ENCODE measurements at places on chromosomes 7 and 10.

GRCh38 chr7:6648066-6648814 is 11.1 kb downstream of the ZNF316 start:
- peak; percentile 37 for DNase-seq

DNA sequence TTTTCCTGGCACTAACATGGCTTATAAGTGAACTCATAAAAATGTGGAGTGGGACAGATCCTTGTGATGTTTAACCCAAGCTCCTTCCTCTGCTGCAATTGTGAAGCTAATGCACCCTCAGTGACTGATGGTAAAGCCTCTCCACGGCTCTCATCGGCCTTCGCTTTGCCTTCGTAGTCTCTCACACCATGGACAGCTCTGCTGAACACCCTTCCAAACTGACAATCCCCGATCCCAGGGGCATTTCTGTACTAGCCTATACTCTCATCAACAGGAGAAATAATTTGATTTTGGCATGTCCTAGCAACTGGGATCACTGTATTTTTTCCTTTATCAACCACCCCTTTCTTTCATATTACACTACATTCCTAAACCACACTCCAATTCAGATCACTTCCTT is 6.1 kb downstream of the ZNF777 start:
- DNase-seq: no peak

DNA sequence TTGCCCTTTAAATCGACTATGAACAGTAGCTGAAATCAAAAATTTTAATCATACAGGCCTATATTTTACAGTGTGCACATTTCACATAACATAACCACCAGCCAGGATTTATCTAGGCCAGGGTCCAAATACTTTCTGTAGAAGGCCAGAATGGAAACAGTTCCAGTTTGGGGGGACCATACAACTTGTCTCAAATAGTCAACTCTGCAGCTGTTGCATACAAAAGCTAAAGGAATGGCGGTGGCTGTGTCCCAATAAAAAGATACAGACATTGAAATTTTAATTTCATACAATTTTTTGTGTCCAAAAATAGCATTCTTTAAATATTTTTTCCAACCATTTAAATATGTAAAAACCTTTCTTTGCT is 742 bp upstream of the TYSND1 start:
- no peak for DNase-seq

- DNase-seq: no peak
These were observed 156.5 kb upstream of the PPP2R2D start for GRCh38 chr10:131744346-131744745.

DNA sequence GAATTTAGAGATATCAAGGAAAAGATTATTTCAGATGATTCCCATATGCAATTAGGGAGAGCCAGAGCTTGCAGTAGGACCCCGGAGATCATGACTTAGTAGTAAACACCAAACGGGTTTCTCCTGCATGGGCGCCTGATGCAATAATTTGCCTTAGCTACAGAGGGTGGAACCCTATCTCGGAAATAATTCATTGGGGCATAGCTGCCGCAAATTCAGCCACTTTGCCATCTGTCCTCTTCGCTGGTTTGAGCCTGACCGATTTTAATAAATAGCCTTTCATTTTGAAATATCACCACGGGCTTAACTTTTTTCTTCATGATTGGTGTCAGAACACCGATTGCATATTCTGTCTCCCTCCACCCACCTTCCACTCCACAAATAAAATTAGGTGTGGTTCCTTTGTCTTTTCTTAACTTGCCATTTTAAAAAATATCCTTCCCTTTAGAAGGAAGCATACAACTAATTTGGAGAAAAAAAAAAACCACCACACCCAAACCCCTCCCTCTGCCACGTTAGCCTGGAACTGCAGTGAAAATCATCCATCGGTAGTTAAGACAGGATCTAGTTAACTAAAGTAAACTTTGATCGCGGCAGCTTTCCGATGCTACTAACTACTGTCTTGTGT is 1.4 kb downstream of the GARS1 start:
- DNase-seq: peak; percentile 31

GRCh38 chr7:15418264-15418663 is 143.6 kb downstream of the AGMO start:
- no peak for DNase-seq

GRCh38 chr7:33837356-33837851 is 67.9 kb upstream of the BMPER start:
- no peak for DNase-seq

DNA sequence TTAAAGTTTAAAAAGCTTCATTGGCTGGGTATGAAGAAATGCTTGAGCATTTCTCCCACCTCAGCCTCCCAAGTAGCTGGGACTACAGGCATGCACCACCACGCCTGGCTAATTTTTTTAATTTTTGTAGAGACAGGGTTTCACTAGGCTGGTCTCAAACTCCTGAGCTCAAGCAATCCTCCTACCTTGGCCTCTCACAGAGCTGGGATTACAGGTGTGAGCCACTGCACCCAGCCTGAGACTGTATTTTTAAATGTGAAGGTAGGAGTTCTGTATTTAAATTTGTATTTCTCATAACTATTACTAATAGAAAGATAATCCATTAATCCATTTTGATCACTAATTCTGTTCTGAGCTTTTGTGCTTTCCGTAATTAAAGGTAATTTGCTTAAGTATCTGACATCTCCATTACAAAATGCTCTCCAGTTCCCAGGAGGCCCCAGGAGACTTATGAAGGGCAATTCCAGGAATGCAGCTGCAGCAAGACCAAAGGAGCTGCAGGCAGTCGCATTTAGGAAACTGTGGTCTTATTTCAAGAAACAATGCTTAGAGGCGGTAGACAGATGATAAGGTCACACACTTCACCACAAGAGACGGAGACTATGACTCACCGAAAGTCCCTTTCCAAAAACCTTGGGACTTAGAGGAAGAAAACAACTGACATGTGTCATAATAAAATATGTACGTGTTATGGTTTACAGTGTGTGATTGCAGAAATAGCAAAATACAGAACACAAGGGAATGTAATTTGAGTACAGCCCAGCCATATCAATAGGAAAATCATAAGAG is 23.3 kb downstream of the YAE1 start:
- DNase-seq: peak; percentile 47

- DNase-seq: peak; percentile 54
These were observed 247.3 kb downstream of the SEMA3A start for GRCh38 chr7:83947260-83947659.

- DNase-seq: no peak
These were observed 215.8 kb downstream of the FOXP2 start for GRCh38 chr7:114630201-114630990.

- DNase-seq: peak; percentile 35
These were observed 32.8 kb downstream of the CPVL start for GRCh38 chr7:29113384-29114102.

- no peak for DNase-seq
These were observed 39.9 kb downstream of the CAMK1D start for GRCh38 chr10:12389154-12389734.

GRCh38 chr7:143900230-143900766 is 1.7 kb downstream of the TCAF1 start:
- DNase-seq: no peak

GRCh38 chr7:155917836-155918430 is 105.7 kb upstream of the SHH start:
- no peak for DNase-seq

DNA sequence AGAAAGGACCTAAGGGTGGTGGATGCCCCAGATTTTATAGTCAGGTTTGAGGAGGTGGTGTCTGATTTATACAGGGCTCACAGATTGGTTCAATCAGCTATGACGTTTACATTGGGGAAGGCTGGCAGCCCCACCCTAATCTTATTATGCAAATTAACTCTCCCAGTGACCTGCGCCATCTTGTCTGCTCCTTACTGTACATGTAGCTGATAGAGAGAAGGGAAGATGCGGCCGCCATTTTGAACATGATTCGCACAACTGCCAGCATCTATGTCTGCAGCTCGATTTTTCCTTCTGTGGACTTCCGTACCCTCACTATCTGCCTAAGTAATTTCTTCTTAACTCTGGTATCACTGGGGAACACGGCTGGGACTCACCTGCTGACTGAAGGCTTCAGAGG is 619.0 kb upstream of the DPP6 start:
- no peak for DNase-seq

DNA sequence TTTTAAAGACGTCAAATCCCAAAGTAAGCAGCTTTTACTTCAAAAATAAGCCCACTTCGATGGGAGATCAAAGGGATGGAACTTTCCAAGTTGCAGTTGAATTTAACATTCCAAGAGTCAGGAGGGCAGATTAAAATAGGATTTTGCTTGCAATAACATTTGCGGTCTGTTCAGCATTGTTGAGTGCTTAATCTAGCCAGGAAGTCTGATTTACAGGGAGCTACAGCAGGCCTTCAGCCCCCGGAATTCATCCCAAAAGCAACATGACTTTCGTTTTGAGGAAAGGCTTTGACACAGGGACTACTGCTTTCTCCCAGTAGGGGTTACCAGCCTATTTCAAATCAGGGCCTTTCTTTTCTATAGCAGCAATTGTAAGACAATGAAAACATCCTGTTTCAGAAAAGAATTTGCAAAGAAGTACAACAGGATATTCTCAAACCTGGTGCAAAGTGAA is 279.6 kb upstream of the PITRM1 start:
- peak; percentile 37 for DNase-seq

DNA sequence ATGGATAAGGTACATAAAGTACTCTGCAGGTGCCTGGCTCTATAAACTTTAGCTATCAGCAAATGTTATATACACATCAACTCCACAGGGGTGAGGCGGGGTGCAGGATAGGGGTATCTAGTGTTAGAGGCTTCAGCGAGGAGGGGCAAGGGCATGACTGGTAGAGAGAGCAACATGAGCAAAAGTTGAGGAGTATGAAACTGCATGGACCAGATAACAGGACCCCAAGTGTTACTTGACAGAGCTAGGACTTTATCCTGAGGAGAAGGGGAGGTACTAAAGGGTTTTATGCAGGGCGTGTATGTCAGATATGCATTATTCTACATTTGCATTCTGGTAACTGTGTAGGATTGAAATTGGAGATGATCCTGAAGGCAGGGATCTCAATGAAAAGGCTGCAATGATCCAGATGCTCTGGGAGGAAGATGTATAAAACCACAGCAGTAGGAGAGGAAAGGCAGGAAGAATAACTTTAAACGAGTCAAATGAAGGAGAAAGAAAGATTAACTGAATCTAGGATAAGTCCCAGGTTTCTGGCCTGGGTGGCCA is 109.8 kb upstream of the FAM133B start:
- DNase-seq: no peak

DNA sequence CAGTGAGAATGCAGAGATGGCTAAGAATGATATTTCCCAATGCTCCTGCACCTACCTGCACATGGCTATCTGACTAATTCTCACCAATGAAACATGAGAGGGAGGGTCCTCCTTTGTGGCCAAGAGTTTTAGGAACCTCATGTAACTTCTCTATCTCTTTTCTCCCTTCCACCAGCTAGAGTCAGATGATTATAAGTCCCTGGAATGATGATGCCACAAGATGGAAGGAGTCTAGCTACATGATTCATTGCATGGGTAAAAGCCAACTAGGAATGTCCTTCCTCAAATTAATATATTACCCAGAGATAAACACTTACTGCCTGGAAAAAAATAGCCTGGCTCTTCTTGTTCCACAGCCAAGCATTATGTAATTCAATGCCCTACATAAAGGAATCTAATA is 55.1 kb upstream of the AASS start:
- DNase-seq: no peak

DNA sequence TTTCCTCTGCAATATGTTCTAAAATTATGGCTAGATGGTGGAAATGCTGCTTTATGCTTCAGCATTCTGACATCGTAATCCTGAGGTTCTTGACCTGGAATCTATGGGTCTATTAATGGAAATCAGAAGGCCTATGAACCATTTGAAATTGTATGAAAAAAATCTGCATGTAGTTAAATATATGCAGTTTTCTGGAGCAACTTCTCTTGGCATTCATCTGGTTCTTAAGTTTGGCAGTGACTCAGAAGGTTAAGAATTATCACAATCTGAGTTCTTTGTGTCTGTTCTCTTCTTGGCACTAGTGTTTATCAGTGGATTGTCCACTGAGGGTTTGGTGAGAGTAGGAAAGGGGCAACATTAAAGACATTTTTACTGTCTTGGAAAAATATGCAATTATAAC is 71.1 kb upstream of the FZD1 start:
- no peak for DNase-seq

GRCh38 chr7:12066521-12066920 is 144.6 kb upstream of the TMEM106B start:
- no peak for DNase-seq

DNA sequence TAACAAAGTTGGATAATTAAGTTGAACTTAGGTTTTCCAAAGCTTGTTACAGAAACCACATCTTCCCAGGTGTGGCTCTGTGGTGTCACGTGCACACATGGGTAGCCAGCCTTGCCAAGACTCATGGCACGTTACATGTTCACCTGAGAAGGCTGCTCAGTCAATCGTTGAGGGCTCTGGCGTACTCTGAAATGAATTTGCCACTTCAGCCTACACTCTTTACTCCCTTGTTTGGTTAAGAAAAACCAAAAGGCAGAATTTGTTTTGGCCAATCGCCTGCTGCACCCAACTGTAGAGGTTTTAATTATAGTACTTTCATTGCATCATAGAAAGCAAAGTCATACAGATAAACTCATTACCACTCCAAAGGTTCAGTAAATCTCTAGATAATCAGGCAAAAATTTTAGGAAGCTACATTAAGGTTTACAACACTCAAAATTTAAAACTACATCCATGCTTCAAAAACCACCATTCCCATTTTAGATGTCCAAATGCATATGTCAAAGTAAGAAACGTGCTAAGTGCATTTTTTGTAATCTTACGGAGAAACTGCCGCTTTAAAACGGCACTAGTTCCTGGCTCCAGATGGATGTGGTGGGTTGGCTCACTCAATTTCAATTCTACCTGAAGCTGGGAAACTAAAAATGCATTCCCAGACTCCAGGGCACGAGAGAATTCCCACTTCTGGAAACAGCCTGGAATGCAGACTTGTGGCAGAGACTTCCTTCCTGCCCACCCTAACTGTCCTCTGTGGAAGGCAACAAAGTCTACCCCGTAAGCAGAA is 88.4 kb downstream of the DIP2C start:
- DNase-seq: no peak

DNA sequence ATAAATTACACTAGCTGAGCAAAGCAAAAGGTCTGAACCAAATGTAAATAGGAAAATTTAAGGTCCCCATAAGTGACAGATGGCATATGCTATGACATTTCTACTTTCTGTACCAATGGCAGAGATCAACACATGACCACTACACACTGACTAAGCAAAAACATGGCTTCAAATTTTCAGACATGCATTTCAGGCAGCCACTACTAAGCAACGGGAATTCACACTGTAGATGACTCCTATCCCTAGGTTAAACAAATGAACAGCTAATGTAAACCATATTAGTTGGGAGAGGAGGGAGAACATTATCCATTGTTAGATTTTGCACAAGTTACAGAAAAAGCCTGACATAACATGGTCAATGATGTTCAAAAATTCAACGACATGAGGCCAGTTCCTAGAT is 11.4 kb upstream of the KIF20B start:
- no peak for DNase-seq

- DNase-seq: no peak
These were observed 74.8 kb upstream of the NEBL start for GRCh38 chr10:20971901-20972300.
